Globus pallidus (tissue), 1 donor: ENCODE measurements at places on chromosomes 1 and 21.

- no peak for DNase-seq
Measured at GRCh38 chr1:204321665-204322064, 38.1 kb downstream of the PLEKHA6 start.

- DNase-seq: no peak
Measured at GRCh38 chr1:112397841-112398240, 1.8 kb downstream of the CTTNBP2NL start.

- DNase-seq: no peak
Measured at GRCh38 chr1:118102445-118102844, 82.6 kb downstream of the SPAG17 start.

- no peak for DNase-seq
Measured at GRCh38 chr1:61362351-61362750, 280.0 kb downstream of the NFIA start.

GRCh38 chr1:150995460-150995859 lies 11.2 kb downstream of the MINDY1 start:
- no peak for DNase-seq

DNA sequence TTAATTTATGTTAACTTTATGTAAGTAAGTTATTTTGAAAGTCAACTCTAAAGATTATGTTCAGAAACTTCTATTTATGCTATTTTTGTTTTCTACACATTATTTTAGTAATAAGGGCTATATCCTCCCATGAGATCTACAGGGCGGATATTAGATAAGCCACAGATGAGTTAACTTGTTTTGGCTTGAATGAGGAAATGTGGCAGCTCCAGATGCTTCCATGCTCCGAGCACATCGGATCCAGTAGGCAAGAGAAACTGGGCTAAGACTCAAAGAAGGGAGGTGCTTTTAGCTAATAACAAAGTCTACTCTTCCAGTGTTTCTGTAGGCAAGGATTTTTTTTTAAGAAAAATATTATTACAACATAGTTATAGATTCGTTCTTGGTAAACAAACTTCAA lies 20.0 kb upstream of the LAMC1 start:
- DNase-seq: no peak

GRCh38 chr1:18415448-18416027 lies 65.2 kb upstream of the KLHDC7A start:
- no peak for DNase-seq

DNA sequence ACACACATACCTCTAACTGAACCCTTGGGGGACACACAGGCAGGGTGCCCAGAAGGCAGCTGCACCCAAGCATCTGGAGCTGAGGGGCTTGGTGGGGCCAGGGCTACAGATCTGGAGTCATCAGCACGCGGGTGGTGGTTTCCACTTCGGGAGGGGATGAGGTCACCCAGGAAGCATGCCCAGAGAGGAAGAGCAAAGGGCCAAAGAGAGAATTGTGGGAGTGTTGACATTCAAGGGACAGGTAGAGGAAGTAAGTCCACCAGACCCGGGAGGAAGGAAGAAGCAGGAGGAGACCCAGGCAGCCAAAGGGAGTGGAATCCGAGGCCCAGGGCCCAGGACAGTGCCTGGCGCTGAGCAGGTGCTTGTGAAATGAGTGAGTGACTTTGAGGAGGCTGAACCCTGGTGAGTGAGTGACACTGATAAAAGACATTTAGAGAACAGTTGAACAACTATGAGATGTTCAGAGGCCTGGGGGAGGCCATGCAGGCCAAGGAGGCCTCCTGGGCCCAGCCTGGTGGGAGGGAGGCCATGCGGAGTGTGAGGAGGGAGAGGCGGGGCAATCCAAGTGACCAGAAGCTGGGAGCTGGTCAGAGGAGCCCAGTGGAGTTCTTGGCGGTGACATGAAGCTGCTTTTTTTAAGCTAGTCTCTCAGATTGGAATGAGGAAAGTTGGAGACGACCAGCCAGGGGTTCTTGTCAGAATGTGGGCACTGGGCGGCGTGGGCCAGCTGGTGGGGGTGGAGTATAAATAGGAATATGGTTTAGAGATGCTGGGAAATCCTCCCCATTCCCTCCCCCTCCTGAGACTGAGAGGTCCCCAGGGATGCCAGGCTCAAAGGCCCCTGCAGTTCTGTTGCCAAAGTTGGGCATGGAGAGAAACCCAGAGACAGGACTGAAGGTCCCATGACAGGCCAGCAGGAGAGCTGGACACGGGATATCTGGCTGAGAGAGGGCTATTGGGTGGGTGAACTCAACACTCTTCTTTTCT lies 7.9 kb downstream of the CDK18 start:
- DNase-seq: peak; percentile 66

GRCh38 chr1:8206391-8206790 lies 111.5 kb upstream of the SLC45A1 start:
- no peak for DNase-seq

DNA sequence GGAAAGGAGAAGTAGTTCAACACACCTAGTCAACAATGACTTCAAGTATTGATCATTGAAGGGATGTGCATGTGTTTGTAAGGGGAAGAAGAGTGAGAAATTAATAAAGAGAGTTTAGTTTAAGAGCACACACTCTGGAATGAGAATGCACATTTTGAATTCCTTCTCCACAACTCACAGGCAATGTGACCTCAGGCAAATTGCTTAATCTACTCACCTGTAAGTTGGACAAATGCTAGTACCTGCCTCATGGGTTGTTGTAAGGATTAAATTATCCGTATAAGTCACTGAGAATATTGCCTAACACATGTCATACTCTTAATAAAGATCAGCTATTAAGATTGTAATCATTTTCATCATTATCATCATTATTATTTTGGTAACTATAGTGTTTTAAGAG lies 204.0 kb upstream of the NFIA start:
- DNase-seq: no peak

DNA sequence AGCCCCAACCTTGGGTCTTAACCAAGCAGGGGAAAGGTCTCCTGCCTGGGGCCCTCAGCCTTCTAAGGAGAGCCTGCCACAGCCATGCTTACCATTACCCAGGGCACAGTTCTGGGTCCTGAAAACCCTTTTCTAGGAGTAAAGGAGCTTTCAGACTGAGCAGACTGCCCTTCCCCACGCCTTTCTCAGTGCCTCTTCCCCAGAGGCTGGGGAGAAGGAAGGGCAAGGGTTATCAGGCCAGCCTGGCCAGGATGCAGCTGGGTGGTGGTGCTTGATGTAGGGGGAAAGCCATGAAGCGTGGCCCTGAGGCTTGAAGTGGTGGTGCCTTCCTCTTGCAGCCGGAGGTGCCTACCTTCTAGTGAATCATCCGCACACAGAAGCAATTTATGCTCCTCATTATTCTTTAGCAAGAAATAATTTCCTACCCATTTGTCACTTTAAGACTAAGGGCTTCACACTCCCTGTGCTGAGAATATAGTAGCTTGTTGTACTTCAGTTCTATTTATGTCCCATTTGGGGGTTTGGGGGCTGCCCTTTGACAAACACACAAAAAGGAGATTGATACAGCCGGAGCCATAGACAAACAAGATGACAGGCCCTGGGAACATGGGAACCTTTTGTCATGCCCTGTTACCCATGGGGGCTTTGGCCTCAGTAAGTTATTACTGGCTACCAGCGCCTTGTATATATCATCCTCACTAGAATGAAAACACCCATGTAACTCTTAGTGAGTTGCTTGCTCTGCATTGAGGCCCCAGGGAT lies 40.7 kb downstream of the MAN1C1 start:
- no peak for DNase-seq

DNA sequence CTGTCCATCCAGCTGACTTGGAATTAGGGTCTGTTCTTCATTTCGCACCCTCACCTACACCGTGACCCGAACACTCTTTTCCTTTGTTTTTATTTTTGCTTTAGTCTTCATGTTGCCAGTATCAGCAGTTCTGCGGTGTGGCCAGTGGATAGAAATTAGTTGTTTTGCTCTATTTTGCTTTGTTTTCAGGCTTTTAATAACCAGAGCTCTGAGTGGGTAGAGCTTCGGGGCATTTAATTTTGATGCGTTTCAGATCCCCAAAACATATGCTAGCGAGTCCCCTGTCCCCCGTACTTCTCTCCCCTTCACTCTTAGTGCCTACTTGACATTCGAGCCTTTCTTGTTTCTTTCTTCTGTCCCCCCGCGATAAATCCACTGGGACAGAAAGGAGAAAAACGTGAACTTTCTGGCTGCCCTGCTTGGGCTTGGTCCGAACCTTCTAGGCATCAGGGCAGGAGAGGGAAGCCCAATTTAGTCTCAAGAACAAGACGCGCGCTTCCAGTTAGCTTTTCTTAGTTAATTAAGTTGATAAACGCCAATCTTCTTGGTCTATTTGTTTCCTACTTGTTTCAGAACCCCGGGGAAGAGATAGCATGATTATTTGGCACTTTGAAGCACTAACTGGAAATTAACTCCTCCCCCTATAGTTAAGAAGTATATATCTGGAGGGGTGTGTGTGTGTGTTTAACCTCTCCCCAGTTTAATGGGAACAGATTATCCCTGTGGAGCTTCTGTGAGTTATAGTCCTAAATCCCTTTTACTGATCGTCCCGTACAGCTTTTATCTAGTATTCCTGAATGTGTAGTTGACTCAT lies 839 bp downstream of the SWT1 start:
- DNase-seq: peak; percentile 36

- no peak for DNase-seq
Measured at GRCh38 chr21:42165901-42166300, 53.0 kb upstream of the ABCG1 start.

GRCh38 chr1:202122639-202123335 lies at the start of gene GPR37L1:
Gene GPR37L1 (plus strand): TSS chr1:202122917. CDS start chr1:202122964, 47 bp downstream.
- DNase-seq: peak; percentile 95

- DNase-seq: no peak
Measured at GRCh38 chr1:30362603-30362990, 360.8 kb downstream of the MATN1 start.

DNA sequence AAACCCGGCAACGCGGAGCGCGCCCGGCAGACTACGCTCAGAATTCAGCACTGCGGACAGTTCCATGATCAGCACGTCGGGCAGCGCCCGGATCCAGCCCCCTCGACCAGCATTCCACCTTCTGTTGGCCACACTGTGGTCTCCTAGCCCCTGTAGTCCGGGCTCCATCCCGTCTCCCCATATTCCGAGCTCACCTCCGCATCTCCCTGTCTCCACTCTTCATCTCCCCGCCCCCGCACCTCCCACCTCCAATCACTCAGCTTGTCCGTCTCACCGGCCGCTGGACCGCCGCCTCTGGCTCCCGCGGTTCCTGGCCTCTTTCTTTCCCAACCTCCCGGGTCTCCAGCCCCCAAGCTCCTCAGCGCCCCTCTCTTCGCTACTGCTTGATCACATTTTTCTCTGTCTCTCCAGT lies 500 bp downstream of the EPHA10 start:
- no peak for DNase-seq
